ENCODE measurements at places on chromosomes 7 and 10.

- no peak for DNase-seq
Measured at GRCh38 chr7:158796667-158797066, 32.6 kb downstream of the ESYT2 start.

DNA sequence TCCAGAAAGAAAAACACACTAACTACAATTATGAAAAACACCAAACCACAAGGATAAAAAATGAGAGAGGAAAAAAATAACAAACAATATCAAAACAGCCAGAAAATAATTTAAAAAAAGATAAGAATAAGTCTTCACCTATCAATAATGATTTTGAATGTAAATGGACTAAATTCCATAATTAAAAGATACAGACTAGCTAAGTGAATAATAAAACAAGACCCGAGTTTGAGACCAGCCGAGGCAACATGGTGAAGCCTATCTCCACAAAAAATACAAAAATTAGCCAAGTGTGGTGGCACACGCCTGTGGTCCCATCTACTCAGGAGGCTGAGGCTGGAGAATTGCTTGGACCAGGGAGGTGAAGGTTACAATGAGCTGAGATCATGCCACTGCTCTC lies 131.1 kb downstream of the MTERF1 start:
- DNase-seq = no peak

GRCh38 chr7:70455925-70456324 lies 676.0 kb upstream of the GALNT17 start:
- no peak for DNase-seq

- no peak for DNase-seq
Measured at GRCh38 chr10:5809527-5810154, 3.6 kb downstream of the GDI2 start.

DNA sequence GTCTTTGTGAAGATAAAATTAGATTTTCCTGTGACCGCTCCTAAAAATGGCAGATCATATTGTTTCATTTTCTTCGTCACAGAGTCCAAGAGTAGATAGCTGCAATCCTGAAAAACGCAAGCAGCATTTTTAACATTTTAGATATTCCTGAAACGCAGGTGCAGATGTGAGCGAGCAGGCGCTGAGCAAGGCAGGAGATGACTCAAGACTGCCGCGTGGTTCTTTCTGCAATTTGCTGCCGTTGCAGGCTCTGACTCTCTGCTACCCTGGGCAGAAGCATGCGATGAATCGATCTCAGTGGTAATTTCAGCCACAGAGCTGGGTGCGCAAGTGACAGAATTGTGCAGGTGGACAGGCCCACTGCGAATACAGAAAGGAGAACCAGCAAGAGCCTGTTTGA lies 331.9 kb downstream of the ACTR3B start:
- no peak for DNase-seq

GRCh38 chr10:117818721-117819120 lies 228.0 kb downstream of the RAB11FIP2 start:
- DNase-seq = no peak
